ENCODE measurements at places on chromosomes 7 and 10.

- no peak for DNase-seq
Observed at GRCh38 chr10:22761569-22762220, 47.3 kb upstream of the PIP4K2A start.

GRCh38 chr10:25934621-25935139, 651 bp downstream of the MYO3A start:
- DNase-seq, result no peak

GRCh38 chr7:7496311-7496710, 39.4 kb downstream of the COL28A1 start:
- no peak for DNase-seq

GRCh38 chr7:96310110-96310509, 11.8 kb downstream of the SLC25A13 start:
- DNase-seq, result no peak

- DNase-seq, result no peak
Observed at GRCh38 chr7:98232799-98233198, 19.2 kb downstream of the TECPR1 start.

- DNase-seq, result no peak
Observed at GRCh38 chr7:147809786-147810185, 780.8 kb upstream of the C7orf33 start.

DNA sequence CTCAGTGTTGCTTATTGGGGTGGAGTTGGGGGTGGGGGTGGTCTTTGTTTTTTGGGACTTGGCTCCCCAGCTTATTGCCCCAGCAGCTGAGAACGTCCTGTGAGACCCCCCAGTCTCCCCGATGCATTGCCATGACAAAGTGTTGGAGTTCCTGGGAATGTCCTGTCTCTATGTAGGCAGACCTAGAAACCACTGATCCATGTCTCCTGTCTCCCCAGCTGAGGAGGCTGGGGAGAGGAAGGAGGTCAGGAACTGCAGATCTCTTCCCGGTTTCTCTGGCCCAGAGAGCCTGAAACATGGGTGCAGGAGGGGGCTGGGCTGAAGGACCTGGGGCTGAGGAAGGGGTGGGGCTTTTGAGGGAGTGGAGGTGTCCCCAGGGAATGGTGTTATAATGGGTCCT, 80.2 kb upstream of the GTF2IRD1 start:
- DNase-seq, result no peak

- peak; percentile 40 for DNase-seq
Observed at GRCh38 chr10:116470768-116471415, 43.2 kb downstream of the PNLIPRP3 start.

GRCh38 chr10:66151346-66151745, 774.5 kb upstream of the LRRTM3 start:
- no peak for DNase-seq

GRCh38 chr10:3881622-3882021, 96.6 kb upstream of the KLF6 start:
- DNase-seq, result no peak

DNA sequence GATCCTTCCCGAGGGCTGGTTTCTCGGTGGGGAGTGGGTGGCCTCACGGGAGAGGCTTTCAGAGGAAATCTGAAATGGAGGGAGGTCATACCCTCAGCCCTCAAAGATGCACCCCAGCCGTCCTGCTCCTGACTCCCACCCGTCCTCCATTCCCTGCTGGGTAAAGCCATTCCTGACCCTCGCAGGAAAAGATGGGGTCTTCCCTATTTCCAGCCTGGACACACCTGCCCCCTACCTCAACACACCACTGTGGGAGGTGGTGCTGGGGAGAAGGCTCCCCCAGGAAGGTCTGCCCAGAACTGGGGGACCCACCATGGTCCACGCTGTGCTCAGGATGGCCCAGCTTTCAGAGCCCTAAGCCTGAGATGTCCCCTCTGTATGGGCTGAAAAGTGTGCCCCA, 86.9 kb downstream of the CHST15 start:
- DNase-seq, result no peak

GRCh38 chr7:121341933-121342332, 13.1 kb downstream of the WNT16 start:
- DNase-seq, result no peak

DNA sequence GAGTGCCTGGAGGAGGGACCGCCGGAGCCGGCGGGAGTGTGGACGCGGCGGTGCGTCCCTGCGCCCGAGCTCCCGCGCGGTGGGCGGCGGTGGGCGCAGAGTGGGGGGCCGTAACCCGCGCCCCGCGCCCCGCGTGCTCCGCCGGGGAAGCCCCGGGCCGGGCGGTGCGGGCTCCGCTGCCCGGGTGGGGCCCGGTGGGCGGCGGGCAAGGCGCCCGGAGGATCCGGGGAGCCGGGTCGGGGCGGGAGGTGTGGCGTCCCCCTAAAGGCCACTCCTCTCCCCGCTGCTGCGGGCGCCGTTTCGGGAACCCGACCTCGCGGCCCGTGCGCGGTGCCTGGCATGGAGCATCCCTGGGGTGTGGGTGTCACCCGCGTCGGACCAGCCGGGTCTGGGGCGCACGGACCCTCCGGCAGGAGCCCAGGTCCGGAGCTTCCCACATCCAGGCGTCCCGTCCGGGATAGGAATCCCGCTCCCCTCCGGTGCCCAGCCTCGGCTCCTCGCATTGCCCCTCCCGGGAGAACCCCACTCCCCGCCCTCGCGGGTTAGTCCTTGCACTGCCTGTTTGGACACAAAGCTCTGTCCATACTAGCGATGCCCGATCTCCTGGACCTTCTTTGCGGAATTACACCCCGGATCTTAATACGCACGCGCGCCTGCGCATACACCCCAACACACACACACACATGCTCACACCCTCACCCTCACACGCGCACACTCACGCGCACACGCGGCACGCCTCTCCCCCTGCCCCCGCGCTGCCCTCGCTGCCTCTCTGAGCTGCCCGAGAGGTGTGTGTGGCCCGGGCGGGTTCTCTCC, 723 bp downstream of the MTURN start:
- DNase-seq, result peak; percentile 96

DNA sequence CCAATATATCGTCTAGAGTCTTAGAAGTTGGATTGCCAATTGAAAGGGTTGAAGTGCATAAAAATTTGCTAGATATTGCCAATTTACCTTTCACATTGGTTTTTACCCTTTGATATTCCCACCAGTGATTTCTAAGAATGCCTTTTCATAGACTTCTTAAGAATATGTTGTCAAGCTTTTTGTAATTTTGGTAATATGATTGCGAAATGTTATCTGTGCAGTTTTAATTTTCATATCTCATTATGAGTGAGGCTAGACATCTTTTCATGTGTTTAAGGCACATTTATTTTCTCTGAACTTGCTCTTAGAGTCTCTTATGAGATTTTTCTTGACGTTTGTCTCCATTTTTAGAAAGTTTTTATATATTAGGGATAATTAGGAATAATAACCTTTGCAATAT, 567.2 kb downstream of the CCSER2 start:
- no peak for DNase-seq

- DNase-seq, result no peak
Observed at GRCh38 chr7:88628363-88629085, 131.0 kb upstream of the ZNF804B start.

GRCh38 chr7:3504384-3504783, 203.3 kb downstream of the SDK1 start:
- DNase-seq, result no peak

DNA sequence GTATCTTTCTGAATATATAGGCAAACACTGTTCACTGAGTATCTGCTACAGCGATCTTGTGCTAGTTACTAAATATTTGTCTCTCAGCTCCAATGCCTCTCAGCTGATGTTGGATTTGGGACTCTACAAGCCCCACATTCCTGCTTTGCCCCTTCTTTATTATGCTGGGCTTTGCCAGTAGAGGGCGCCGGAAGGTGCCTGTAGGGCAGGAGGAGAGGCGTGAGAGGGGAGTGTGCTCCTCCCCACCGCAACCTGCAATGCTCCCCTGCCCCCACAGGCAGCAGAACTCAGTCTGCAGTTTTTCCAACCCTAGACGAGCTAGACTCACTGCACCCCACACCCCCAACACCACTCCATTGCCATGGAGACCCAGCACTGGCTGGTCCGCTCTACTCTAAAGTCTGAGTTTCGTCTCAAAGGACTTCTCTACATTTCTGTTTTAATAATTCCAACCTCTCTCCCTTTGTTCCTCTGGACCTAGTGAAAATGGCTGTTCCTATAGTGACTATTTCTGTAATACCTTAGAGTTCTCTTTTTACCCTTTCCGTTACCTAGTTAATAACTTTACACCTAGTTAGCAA, 337.6 kb downstream of the CCSER2 start:
- DNase-seq, result peak; percentile 54

GRCh38 chr10:89645742-89646172, 715 bp upstream of the PANK1 start:
- no peak for DNase-seq

Measured in H54 (cell line).